ENCODE measurements at places on chromosomes 4 and X.

- no peak overlapping the region for H3K27ac ChIP-seq
- no peak overlapping the region for H3K4me3 ChIP-seq
- no peaks in the 10 kb centered on the region for H3K27me3 ChIP-seq
Observed at GRCh38 chrX:51459125-51459524, 37.3 kb downstream of the NUDT11 start.

DNA sequence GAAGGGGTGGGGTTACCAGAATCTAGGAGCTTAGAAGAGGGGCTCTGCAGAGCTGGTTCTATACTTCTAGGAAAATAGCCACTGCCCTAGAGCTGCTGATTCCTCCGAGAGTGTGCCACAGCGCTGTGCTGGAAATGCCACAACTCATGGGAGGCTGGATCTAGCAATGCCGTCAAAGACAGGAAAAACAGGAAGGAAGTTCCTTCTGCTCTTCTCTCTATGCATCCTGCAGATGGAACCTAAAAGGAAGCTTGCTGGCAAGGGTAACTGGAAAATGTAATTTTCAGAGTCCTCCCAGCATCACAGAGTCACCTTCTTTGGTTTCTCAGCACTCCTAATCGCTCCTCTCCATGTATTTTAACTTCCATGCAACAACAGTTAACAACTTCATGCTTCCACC is 121.2 kb upstream of the TLL1 start:
- no peaks in the 10 kb centered on the region for H3K27me3 ChIP-seq
- no peak overlapping the region for H3K4me3 ChIP-seq
- no peak overlapping the region for H3K27ac ChIP-seq

DNA sequence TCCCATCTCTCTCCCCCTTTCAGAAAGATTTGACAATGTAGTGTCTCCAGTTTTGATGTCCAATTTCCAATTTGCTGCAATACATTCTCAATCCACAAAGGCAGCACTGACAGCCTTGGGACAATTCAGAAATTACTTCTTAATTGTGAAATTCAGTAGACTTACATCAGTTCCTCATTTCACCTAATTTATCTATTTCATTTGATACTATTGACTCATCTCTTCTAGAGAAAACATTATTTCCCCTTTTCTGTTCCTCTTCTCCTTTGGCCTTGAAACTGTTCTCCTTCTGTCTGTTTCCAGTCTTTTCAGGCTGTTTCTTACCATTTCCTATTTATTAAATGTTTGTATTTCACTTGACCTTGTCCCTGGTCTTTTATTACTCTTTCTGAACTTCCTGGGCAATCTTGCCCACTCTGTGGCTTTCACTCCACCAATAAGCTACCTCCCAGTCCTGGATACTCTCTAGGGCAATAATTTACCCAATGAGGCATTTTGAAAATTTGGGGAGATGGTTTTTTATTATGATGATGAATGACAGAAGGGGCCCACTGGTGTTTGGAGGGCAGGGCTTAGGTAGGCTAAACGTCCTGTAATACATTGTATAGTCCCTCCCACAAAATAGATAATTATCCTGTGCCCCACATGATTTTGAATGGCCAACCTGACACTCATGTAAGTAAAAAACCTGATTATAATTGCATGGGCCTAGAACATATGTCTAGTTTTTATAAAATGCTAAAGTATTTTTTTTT is 498.0 kb upstream of the BOD1L1 start:
- no peak overlapping the region for H3K27ac ChIP-seq
- no peaks in the 10 kb centered on the region for H3K27me3 ChIP-seq
- no peaks in the 10 kb centered on the region for H3K36me3 ChIP-seq

DNA sequence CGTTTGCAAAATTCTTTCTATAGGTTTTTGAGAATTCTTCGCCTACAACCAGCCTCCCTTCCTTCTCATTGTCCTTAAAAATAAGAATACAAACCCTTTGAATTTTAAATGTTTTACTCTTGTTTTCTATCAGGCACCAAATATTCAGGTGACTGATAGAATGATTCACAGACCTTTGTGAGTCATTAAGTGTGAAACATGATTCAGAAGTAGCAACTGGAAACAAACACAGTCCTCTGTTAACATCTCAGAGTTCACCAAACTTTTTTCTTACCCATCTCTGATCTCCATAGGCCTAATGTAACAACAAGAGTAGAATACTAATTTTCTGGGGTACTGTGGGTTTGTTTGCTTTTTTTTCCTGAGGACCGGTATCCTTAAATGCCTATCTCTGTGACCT is 63.4 kb upstream of the MAB21L2 start:
- no peaks in the 10 kb centered on the region for H3K27me3 ChIP-seq
- H3K27ac ChIP-seq: no peak overlapping the region
- H3K4me1 ChIP-seq: no peaks in the 10 kb centered on the region

- no peaks in the 10 kb centered on the region for H3K27me3 ChIP-seq
- H3K4me1 ChIP-seq: no peaks in the 10 kb centered on the region
Observed at GRCh38 chr4:92163348-92163747, 140.4 kb upstream of the GRID2 start.

DNA sequence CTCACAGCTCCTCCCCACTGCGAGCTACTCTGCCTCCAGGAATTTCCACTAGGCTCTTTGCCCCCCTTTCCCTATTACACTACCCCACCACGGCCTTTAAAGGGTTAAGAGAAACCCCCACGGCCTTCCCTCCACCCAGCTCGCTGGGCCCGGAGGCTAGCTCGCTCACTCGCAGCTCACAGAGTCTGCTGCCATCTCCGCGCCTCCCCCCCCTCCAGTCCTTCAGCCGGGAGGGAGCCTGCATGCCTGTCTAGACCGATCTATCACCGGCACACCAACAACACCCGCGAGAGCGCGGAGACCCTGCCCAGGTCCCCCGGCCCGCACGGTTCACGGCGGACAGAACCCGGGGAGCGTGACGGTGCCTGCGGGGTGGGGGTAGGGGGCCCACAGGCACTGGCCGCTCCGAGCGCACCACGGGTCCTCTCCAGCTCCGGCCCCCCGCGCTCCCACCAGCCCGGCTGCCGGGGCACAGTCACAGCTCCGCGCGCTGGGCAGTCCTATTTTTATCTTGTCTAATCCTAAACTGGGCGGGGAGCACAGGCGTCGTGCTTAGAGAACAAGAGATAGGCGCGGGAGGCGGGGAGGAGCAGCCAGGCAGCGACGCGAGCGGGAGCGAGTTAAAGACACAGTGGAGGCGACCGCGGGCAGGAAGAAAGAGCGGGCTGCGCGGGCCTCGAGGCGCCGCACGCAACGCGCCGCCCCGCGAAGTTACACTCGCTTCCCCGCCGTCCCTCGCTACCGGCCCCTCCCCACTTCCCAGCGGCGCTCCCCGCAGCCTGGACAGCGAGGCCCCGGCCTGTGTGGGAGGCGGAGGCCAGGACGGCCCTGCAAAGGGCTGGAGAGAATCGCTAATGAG is 3.5 kb downstream of the BCOR start:
- no peaks in the 10 kb centered on the region for H3K27me3 ChIP-seq
- H3K27ac ChIP-seq: peak overlapping the region; percentile 55
- DNase-seq: peak; percentile 69
- peaks cover 6% of the 10 kb centered on the region for H3K4me1 ChIP-seq

DNA sequence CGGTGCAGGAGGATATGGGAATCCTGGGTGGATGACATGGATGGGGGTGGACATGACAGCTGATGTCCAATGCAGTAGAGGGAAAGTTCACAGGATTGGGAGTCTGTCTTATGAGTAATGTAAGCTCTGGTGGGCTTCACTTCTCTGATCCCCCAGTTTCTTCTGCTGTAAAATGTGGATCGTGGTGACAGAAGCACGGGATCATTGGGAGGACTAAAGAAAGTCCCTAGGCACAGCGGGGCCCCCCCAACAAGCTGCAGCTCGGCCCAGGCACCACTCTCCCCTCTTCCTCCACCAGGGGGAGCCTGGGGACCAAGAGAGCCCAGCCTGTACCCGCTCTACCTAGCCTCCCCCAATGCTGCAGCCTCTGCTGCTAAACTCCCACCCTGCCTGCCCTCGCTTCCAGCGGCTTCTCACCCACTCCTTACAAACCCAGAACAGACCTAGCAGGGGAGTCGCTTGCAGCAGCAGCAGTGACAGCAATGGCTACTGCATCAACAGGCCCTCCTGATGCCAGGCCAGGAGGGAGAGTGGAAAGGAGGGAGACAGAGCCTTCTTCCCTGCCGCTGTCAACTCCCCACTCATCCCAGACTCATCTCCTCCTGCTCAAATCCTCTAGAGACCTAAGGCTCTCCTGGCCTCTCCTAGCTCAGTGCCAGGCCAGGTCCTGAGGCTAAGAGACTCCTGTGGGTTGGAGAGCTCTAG is 36.1 kb upstream of the IQSEC2 start:
- H3K27me3 ChIP-seq: no peaks in the 10 kb centered on the region
- no peak overlapping the region for H3K27ac ChIP-seq
- no peaks in the 10 kb centered on the region for H3K36me3 ChIP-seq
- DNase-seq: peak; percentile 72
- no peaks in the 10 kb centered on the region for H3K4me1 ChIP-seq

DNA sequence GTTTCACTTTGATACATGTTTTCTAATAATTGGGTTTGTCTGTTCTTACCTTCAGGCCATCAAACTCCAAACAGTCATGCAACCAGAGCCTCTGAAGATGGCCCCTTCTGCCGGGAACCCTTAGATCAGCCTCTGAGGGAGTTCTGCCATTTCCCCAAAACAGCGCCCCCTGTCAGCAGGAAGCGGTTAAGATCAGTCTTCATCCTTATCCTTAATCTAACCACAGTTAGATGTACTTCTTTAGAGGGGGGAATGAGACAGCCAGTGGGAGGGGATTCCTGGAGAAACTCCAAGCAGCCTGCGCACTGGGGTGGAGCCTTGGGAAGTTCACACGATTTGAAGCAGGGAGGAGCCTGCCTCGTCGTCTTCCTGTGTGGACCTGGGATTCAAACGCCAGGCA is 185.4 kb downstream of the INPP4B start:
- no peak overlapping the region for H3K27ac ChIP-seq
- H3K36me3 ChIP-seq: no peaks in the 10 kb centered on the region
- no peaks in the 10 kb centered on the region for H3K27me3 ChIP-seq
- no peak overlapping the region for H3K4me3 ChIP-seq
- no peak for DNase-seq

DNA sequence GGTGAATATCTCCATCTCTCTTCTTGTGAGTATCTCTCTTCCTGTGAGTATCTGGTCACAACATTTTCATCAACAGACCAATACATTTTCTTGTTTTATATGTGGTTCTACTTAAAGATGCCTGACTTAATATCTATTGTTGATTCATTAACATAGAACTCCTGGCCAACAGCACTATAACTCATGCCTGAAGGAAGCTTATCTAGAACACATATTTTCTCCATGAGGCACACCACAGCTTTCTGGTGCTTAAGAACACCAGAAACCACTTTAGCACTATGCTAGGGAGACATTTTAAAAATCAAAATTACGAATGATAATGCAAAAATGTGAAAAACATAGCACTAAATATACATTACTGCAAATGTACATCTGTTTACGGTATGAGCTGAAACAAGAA is 190.4 kb downstream of the GABRB1 start:
- H3K4me3 ChIP-seq: no peak overlapping the region
- no peaks in the 10 kb centered on the region for H3K4me1 ChIP-seq
- H3K27me3 ChIP-seq: no peaks in the 10 kb centered on the region
- DNase-seq: no peak
- H3K36me3 ChIP-seq: no peaks in the 10 kb centered on the region
- no peak overlapping the region for H3K27ac ChIP-seq

DNA sequence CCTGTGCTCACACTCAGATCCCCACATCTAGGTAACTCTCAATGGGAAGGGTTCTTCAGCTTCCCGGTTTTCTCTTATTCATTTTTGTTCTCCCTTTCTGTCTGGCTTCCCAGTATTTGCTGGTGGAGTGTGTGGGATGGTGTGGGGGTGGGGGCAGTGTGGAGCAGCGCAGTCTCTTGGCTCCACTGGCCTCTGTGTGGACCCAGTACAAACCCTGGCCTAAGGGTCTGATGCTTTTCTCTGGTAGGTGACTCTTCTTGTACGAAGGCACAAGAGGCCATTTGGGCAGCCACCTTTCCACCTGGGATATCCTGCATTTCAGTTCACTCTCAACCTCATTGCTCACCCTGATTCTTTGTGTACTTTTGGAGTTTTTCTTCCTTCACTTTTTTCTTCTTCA is 71.3 kb downstream of the NBDY start:
- H3K27ac ChIP-seq: no peak overlapping the region
- H3K4me1 ChIP-seq: no peaks in the 10 kb centered on the region
- no peaks in the 10 kb centered on the region for H3K36me3 ChIP-seq
- no peak overlapping the region for H3K4me3 ChIP-seq
- no peaks in the 10 kb centered on the region for H3K27me3 ChIP-seq

- H3K27me3 ChIP-seq: no peaks in the 10 kb centered on the region
- no peaks in the 10 kb centered on the region for H3K36me3 ChIP-seq
- DNase-seq: no peak
- no peak overlapping the region for H3K4me3 ChIP-seq
- H3K4me1 ChIP-seq: no peaks in the 10 kb centered on the region
Observed at GRCh38 chr4:118180776-118181175, 146.5 kb downstream of the NDST3 start.

All from upper lobe of right lung (tissue), 1 donor.